ENCODE measurements at places on chromosomes 1 and 21.
A peak's percentile ranks its signal among the peaks of the same experiment; 100 is the strongest.

GRCh38 chr1:104231676-104232075 is 482.0 kb downstream of the AMY1C start:
- no peak for DNase-seq

DNA sequence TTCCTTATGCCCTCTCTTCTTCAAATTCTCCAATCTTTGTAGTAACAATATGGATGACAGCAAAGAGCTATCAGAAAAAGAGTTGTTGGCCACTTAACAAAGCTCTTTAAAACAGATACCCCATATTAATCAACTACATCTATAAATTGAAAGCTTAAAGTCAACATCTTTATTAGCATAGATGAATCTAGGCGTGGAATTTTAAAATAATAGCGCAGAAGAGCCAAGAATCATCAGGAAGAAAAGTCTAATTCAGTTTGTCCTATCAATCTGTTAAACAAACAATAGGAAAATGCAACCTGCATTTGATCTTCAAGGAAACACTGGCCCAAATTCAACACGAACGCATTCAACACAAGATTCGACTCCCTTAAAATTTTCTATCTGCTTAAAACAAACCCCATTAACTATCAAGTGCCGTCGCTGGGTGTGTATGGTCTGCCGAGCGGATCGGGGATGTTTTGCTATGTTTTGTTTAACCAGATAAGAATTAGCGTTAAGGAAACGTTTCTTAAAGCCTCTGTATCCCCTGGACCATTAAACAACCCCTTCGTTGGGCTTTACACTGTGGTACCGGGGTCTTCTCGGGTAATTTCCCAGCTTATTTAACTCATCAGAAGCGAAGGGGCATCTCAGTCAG is 1.0 kb downstream of the LYST start:
- DNase-seq = no peak

- DNase-seq = no peak
Measured at GRCh38 chr1:50950396-50950795, 9.7 kb downstream of the FAF1 start.

DNA sequence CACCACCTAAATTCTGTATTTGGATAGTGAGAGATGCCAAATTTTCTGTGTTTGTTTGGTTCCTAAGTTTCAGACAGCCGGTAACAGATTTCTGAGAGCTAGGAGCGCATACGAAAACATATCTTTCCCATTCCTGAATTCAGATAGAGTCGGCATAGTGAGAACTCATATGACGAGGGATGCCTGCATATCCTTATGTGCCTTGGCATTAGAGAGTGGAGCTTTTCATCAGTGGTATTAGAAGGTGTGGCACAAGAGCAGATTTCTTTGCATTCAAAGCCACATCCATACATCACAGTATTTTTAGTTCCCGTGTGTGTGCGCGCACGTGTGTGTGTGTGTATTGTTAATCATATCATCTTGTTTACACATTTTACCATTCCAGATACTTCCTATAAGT is 85.8 kb downstream of the ATP5PO start:
- DNase-seq = no peak

- DNase-seq = peak; percentile 8
Measured at GRCh38 chr1:54640863-54641836, at the start of gene MROH7. Gene MROH7 (plus strand): TSS chr1:54641786. CDS start chr1:54652927, 11,141 bp downstream.

DNA sequence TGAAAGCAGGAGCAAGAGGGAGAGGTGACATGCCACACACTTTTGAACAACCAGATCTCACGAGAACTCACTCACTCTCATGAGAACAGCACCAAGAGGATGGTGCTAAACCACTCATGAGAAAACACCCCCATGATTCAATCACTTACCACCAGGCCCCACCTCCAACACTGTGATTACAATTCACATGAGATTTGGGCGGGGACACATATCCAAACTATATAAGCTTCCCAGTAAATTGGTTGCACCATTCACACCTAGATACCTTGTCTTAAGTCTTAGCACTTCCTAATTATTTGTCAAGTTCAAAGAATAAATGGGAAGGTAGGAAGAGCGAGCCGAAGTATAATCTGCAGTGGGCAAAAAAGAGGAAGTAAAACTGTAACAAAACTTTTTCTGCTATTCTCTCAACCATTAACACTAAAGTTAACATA is 34.3 kb downstream of the AMY1C start:
- no peak for DNase-seq

GRCh38 chr1:1003618-1004419 is 3.9 kb upstream of the HES4 start:
- DNase-seq = no peak

DNA sequence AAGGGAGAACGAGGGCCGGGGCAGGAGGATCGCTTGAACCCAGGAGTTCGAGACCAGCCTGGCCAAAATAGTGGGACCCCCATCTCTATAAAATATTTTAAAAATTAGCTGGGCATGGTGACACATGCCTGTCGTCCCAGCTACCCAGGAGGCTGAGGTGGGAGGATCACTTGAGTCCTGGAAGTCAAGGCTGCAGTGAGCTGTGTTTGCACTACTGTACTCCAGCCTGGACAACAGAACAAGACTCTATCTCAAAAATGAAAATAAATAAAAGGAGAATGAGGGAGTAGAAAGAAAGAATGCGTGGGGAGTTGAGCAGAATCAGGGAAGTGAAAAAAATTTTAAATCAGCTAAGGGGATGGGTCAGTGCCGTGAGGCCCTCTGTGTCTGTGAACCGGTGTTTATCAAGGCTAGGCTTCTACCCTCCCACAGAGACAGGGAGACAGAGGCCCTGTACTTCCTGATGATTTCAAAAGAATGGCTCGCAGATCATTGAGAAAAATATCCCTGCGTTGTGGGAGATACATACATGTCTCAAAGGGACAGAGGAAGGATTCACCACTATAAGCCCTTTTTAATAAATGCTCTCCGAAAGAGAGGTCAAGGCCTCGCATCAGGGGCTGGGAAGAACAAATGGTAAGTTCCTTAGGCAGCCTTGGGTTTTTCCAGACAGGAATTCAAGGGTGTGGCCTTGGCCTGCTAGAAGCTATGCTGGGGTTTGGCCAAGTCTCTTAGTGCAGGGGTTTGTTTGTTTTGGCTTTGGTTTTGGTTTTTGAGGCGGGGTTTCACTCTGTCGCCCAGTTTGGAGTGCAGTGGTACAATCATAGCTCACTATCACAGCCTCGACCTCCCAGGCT is 20.7 kb downstream of the IL10RB start:
- DNase-seq = no peak

- no peak for DNase-seq
Measured at GRCh38 chr1:231165371-231165770, 3.5 kb downstream of the TRIM67 start.

GRCh38 chr1:206495011-206495461 is 12.3 kb upstream of the RASSF5 start:
- no peak for DNase-seq

GRCh38 chr21:39251326-39251725 is 62.1 kb downstream of the BRWD1 start:
- no peak for DNase-seq

DNA sequence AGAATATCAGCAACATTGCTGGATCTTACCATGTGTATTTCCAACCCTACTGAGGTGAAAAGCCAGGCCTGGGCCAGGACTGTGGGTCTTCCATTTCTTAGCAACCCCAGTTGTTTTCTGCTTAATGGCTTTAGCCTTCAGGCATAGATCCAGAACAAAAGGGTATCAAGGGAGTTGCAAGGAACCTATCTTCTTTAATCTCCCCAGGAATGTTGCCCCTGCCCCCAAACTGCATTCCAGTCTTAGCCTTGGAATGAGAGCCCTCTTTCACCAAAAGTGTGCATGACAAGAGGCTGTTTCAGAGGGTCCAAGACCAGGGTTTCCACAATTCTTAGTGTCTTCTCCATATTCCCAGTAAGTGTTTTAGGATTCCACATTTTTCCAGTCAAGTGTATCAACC is 87.9 kb upstream of the SOX13 start:
- DNase-seq = no peak

GRCh38 chr1:111399792-111400610 is 27.5 kb downstream of the OVGP1 start:
- peak; percentile 58 for DNase-seq

GRCh38 chr1:27804791-27805190 is 25.8 kb upstream of the PPP1R8 start:
- DNase-seq = no peak

DNA sequence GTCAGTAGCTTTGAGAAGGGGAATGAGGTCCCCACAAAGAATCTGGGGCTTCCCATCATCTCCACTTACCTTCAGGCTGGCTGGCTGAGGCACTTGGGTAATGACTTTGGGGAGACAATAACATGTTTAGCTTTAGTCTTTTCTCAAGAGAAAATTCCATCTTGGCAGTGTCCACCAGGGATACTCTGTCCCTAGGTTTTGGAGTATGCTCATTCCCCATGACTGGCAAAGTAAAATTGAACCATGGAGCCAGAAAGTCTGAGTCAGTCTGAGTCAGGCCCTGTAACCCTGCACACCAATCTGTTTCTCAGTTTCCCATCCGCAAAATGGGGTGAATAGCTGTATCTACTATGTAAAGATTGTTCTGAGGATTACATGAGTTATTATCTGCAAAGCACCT is 28.2 kb downstream of the RUNX1 start:
- no peak for DNase-seq

DNA sequence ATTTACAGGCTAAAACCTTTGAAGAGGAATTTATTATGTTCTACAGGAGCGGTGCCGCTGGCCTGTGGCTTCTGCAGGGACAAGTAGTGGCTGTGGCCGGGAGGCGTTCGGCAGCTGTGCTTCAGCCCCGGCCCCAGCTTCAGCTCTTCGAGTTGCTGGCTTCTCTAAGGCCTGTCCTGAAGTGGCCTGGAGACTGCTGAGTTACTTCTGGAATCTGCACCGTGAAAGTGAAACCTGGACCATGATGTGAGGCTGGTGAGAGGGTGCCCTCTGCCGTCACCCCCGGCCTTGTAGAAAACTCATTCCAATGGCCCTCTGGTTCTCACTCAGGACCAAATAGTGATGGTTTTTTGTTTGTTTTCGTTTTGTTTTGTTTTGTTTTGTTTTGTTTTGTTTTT is 48.1 kb downstream of the PRKCZ start:
- no peak for DNase-seq

GRCh38 chr1:10900691-10901090 is 104.2 kb upstream of the CASZ1 start:
- no peak for DNase-seq

DNA sequence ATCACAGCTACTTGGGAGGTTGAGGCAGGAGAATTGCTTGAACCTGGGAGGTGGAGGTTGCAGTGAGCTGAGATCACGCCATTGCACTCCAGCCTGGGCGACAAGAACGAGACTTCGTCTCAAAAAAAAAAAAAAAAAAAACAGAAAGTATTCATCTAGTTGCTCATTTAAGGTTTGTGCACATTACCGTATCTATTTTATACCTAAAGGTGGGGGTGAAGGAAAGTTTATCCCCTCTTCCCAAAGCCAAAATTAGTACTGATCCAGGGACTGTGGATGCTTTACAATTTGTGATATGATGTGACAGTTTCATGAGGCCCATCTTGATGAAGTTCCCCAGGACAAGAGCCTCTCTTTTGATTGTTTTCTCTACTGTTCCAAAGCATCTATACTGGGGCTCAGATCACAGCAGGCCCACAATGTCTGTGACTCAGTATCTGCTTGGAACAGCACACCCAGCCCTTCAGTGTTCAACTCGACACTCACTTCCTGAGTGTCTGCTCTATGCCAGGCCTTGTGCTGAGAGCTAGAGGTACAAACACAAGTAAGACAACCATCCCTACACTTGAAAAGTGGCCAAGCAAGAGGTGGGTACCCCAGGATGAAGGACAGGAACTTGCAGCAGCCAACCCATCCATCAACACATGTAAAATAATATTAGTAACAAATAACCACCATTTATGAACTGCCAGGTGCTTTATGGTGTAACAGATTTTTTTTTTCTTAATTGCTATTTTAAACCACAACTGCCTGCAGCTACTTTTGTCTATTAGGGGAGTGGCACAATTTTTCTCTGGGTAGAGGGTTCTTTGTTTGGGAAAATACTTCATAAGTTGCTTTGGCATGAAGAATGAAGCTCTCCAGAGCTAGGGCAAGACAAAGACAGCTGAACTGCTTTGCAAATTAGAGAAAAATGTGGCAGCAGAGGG is 29.0 kb upstream of the KHDRBS1 start:
- no peak for DNase-seq

DNA sequence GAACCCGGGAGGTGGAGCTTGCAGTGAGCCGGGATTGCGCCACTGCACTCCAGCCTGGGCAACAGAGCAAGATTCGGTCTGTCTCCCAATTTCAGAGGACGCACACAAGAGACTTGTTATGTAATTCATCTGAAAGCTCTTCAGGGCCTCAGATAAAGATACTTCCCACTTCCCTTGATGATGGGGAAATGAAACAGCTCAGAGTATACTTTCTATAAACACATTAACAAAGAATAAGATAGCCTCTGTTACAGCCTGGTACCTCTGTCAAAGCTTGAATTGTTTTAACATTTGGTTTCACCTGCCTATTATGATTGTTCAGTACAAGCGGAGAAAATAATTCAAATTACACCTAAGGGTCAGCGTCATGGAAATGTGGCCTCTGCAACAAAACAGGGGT is 622.9 kb upstream of the ADGRL4 start:
- no peak for DNase-seq

GRCh38 chr1:7247791-7248548 is 462.7 kb downstream of the CAMTA1 start:
- no peak for DNase-seq

DNA sequence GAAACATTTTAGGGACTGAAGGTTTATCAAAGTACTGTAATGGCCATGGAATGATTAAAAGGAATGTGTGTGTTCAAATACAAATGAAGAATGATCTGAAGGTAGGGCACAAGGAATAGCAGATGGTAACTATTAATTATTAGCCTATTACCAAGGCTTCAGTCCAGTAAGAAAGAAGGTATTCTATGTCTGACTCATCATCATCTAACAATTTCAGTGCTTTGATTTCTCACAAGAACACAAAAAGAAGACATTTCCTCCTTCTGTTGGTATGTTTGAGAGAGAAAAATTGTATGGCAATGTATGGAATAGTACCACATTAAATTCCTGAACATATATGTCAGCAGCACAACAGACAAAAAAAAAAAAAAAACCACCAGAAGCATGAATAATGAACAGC is 57.5 kb downstream of the TYW3 start:
- no peak for DNase-seq

- no peak for DNase-seq
Measured at GRCh38 chr1:3372317-3372716, 82.1 kb upstream of the ARHGEF16 start.

GRCh38 chr1:116062201-116062600 is 49.0 kb upstream of the MAB21L3 start:
- no peak for DNase-seq

- peak; percentile 79 for DNase-seq
Measured at GRCh38 chr1:155323729-155324036, 3.0 kb downstream of the RUSC1 start.

- no peak for DNase-seq
Measured at GRCh38 chr1:204782118-204782700, 88.5 kb upstream of the NFASC start.
